ENCODE measurements at places on chromosomes 1 and 21.

DNA sequence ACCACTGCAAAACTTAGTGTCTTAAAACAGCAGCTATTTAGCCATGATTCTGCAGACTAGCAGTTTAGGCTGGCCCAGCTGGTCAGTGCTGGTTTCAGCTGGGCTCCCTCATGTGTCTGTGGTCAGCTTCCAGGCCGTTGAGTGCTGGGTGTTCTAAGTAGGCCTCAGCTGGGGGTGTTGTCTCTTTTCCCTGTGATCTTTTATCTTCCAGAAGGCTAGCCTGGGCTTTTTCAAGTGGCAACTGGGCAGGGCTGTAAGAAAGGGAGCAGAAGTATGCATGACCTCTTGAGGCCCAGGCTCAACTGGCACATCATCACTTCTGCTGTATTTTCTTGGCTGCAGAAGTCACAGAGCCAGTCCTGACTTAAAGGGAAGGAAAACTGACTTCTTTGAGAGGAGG lies 136.1 kb downstream of the KIF26B start:
- no peak for DNase-seq

DNA sequence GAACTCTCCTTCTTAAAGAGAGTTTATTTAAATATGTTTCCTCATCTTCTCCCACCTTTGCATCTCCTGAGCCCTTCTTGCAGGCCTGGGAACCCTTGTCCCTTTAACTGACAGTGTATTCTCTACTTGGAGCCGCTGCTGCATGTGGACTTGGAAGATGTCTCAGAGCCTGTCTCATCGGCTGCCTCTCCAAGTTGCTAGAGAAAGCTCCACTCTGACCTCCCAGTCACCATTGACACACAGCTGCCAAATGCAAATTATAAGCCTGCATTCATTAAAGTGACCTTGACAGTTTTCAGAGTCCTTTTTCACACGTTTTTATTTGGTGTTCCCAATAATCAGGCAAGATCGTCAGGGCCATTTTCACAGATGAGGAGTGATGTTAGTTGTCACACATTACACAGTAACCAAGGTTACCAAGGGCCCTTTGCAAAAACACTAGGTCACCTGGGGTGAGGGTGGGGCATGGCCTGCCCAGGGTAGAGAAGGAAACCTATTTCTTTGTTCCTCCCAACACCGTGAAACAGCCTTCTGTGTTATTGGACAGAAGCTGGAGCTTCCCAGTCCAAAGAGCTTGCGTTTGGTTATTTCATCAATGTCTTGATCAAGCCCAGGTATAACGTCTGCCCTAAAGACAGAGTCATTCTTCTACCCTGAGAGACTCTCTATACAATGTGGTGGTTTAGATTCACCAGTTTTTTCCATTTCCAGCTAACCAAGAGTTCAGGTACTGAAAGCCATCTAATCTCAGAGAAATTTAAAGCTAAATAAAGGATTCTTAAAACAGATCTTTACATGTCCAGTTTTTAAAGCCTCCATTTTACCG lies 164.1 kb downstream of the GALNT2 start:
- no peak for DNase-seq

GRCh38 chr1:230156068-230156467 lies 89.0 kb downstream of the GALNT2 start:
- DNase-seq = no peak

GRCh38 chr1:34742667-34743270 lies 12.1 kb upstream of the GJB5 start:
- DNase-seq = peak; percentile 91

- no peak for DNase-seq
These were observed 20.4 kb upstream of the OR6N2 start for GRCh38 chr1:158801396-158801795.

DNA sequence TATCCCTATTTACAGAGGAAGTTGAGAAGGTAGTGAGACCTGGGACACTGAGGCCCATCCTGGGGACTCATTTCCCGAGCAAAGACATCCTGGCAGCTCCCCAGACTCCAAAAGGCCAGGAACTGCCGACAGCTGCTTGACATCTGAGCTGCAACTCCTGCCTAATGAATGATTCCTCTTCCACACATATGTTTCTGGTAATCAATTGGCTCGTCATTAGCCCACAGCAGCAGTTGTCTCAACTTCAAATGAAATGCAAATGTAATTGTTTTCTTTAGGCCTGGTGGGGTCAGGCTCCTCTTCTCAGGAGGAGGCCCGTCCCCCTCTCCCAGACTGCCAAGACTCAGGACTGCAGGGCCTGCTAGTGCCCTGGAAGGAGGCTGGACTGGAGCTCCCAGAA lies 61.8 kb upstream of the DISP3 start:
- no peak for DNase-seq

DNA sequence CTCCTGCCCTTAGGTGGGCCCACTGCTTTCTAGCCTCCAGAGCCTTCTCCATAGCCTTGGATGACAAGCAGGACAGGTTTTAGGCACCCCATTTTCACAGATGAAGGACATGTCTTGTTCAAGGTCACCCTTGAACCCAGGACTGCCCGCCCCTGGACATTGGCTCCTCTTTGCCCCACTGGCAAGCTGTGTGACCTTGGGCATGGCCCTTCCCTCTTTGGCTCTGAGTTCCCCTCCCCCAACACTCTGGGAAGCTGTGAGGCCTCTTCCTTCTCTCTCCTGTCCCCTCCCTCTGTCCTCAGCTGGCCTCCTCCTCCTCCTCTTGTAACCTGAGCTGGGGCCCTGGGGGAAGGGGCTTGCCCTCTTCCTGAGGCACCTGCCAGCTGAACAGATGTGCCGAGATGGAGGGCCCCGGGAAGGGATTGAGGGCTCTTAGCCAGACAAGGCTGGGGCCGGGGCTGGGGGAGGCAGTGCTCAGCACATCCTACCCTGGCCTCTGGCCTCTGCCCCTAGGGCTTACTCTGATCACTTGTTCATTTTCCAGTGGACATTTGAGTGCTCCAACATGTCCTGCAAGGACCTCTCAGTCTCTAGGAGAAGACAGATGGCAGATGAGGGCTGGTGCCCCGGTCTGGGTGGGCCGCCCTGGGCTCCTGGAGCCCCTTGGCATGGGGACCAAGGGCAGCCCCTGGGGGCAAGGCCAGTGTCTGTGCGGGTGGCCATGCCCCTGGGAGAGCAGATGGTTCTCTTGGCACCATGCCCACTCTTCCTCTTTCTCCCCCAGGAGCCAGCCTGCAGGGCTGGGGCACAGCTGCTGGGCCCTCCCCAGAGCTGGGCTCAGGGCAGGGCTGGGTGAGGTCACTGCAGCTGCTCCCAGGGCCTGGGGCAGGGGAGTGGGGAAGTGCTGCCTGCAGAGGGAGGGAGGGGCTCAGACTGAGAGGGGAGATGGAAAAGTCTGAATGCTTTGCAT lies 10.7 kb downstream of the FOXO6 start:
- DNase-seq = no peak

- DNase-seq = no peak
These were observed 85.2 kb downstream of the UCK2 start for GRCh38 chr1:165912638-165913037.

DNA sequence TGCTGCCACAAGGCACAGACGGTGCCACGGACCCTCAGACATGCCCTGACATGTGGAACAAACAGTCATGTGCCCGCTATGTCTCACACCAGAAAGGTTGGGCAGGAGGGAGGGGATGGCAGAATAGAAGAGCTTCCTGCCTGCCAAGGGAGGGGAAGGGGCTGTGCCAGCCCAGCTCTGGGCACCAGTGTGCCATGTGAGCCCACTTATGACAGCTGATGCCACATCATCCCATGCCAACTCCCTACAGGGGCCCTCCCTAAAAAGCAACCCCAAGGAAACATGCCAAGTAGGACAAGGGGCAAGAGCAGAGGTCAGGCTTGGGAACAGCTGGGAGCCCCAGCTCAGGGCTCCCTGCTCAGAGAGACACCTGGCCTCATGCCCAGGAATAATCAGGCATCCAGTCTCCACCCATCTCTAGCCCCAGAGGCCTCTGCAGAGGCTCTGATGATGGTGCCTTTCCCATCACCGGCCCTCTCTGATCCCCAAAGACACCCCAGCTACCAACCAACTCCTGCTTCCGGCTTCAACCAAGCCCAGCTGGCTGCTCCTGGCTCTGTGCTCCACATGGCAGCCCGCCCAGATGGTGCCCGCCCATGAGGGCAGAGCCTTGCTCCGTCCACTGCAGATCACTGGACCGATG lies 10.3 kb downstream of the ADGRB2 start:
- DNase-seq = no peak

Data from activated T-cell treated with anti-CD3 and anti-CD28 coated beads, Interleukin-2, amount 50 U/mL, for 48 hours (primary cell).